ENCODE measurements at places on chromosomes 1 and 21.

DNA sequence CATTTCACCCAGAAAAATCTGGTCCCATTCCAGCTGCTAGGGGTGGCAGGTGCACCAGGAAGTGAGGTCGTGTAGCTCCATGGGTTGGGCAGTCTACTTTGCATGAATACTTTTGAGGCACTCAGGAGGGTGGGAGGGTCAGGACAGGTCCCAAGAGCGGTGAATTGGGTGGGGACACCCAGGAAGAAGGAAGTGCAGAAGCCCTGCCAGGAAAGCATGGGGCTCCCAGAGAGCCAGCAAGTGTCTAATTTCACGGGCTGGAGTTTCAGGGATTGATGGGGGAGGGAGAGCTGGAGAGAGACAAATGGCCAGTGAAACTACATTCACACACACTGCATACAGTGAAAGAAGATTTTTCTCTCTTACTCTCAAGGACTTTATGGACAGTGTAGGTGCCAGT, 137.8 kb downstream of the GALNT2 start:
- DNase-seq, result no peak

DNA sequence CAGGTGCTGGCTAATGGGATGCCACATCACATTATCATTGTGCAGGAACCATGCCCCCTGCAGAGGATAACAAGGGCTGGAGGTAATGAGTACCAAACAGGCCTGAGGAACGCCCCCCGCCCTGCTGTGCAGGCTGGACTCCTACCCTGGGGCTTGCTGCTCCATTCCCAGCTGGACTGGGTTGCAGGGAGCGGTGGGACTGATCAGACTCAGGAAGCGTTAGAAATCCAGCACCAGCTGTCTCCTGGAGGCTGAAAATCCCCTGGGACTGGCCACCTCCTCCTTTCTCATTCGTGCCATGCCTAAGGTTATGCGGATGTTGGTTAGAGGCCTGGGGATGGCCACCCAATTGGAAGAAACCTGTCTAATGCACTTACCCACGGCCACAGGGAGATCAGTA, 36.9 kb upstream of the POU3F1 start:
- DNase-seq, result no peak

- DNase-seq, result no peak
Observed at GRCh38 chr1:167937709-167938010, 788 bp upstream of the MPC2 start.

GRCh38 chr1:178541829-178542553, 29.1 kb downstream of the TEX35 start:
- DNase-seq, result peak; percentile 19

- no peak for DNase-seq
Observed at GRCh38 chr1:171248302-171248701, at the start of gene FMO1. FMO1 (plus strand) TSS chr1:171248494; CDS start chr1:171258088, 9,594 bp downstream.

- DNase-seq, result no peak
Observed at GRCh38 chr1:184160236-184160635, 108.7 kb downstream of the TSEN15 start.
